ENCODE measurements at places on chromosomes 11 and 22.

- DNase-seq, result no peak
Measured at GRCh38 chr22:45977003-45977411, at the start of gene WNT7B. Gene WNT7B (minus strand): TSS chr22:45977162. CDS start chr22:45976754, 408 bp downstream.

GRCh38 chr11:67493548-67494370 lies 10.9 kb downstream of the AIP start:
- DNase-seq, result no peak

- DNase-seq, result no peak
Measured at GRCh38 chr11:70220136-70220535, 17.0 kb downstream of the FADD start.

DNA sequence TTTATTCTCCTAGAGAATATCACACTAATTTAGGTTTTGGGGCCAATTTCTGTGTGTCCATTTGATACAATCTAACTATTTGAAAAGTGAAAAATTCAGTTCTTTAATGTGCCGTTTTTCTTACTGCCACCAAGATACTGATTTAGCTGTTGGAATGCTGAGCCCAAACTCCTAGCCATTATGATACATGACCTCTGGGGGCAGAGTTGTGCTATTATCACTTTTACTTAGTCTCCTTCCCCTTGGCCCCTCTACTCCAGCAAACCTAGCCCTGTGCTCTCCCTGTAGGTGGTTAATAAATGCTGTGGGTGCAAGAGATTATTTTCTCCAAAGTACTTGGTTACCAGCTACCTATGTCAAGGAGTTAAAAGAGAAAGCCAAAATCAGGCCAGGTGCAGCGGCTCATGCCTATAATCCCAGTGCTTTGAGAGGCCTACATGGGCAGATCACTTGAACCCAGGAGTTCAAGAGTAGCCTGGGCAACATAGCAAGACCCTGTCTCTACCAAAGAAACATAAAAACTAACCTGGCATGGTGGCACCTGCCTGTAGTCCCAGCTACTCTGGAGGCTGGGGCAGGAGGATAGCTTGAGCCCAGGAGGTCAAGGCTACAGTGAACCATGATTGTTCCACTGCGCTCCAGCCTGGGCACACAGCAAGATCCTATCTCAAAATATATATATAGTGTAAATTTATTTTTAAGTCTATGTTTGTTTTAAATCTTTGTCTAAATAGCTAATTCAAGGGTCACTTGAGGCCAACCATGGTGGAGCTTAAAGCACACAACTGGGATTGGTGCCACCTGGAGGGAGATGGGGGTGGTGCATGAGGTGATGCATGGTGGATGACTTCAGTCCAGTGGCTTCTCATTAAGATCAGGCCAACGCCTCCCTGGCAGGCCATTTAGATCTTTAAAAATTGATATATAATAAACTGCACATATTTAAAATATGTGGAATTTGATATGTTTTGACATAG lies 193.2 kb upstream of the PLET1 start:
- no peak for DNase-seq

DNA sequence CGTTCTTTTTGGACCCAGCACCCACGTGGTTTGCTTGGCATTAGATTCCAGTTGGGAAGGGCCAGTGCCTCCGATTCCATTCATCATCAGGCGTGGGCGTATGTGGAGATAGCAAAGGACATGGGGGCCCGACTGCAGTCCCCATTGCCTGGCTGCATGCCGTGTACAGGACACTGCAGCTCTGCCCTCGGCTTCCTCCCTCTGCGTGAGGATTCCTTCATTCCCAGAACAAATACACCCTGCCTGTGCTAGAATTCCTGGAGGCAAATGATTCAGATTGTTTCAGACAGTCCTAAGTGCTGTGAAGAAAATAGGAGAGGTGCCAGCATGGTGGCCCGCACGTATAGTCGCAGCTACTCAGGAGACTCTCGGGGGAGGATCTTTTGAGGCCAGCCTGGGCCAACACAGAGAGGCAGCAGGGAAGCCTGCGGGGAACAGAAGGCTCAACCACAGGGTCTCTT lies 15.4 kb downstream of the DERL3 start:
- DNase-seq, result no peak

- no peak for DNase-seq
Measured at GRCh38 chr22:26321469-26321913, 107.6 kb upstream of the ASPHD2 start.

GRCh38 chr11:85752890-85753581 lies 57.9 kb downstream of the SYTL2 start:
- DNase-seq, result peak; percentile 40

- DNase-seq, result no peak
Measured at GRCh38 chr11:69573761-69574607, 67.0 kb upstream of the CCND1 start.

DNA sequence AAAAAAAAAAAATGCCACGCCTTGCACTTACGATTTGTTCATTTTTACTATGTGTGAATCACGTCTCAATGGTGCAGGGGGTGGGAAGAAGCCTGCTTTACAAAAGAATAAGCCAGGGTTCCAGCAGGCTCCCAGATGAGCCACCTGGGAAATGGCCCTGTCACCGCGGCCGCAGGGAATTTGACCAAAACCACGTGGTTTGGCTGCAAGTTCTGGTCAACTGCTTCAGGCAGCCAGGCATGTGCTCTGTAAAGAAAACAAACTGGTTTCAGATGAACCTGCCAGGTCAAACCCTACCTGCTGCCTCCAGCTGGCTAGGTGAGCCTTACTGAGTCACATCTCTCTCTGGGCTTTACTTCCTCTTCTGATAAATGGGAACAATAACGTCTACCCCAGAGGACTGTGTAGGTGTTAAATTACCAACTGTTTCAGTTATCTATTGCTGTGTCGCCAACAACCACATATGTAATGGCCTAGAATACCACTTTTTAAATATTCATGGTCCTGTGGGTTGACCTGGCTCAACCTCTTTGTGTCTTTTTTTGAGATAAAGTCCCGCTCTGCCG lies 30.5 kb upstream of the GCAT start:
- no peak for DNase-seq

DNA sequence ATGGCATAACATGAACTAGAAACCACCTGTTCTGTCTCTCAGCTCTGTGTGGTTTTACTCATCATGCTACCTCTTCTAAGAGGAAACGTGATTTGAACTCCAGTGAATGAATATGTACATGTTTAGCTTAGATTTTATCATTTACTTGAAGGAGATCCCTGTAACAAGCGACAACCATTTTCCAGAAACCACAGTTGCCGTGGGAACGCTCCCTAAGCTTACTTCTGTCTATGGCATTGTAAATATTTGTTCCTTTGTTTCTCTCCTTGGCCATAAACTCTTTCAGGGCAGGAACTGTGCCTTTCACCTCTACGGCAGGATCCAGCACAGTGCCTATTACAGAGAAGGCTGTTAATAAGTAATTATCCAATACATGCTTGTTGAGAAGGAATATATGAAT lies 17.1 kb upstream of the TPH1 start:
- no peak for DNase-seq

DNA sequence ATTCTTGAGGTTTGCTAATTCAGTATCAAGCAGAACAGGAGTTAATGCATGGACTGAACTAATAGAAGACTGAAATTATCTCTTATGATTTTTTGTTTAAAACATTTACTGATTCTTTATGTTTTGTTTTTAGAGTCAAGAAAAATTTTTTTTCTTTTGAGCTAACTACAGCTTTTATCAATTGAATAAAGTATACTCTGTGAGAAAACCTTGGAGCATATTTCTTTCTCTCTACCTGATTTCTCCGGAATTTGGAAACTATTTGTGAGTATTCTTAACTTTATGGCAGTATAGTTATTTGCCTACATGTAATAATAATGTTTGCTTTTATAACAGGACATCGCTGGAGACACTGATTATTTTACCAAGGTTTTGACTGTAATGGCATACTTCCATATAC lies 18.1 kb upstream of the CRTAM start:
- no peak for DNase-seq

DNA sequence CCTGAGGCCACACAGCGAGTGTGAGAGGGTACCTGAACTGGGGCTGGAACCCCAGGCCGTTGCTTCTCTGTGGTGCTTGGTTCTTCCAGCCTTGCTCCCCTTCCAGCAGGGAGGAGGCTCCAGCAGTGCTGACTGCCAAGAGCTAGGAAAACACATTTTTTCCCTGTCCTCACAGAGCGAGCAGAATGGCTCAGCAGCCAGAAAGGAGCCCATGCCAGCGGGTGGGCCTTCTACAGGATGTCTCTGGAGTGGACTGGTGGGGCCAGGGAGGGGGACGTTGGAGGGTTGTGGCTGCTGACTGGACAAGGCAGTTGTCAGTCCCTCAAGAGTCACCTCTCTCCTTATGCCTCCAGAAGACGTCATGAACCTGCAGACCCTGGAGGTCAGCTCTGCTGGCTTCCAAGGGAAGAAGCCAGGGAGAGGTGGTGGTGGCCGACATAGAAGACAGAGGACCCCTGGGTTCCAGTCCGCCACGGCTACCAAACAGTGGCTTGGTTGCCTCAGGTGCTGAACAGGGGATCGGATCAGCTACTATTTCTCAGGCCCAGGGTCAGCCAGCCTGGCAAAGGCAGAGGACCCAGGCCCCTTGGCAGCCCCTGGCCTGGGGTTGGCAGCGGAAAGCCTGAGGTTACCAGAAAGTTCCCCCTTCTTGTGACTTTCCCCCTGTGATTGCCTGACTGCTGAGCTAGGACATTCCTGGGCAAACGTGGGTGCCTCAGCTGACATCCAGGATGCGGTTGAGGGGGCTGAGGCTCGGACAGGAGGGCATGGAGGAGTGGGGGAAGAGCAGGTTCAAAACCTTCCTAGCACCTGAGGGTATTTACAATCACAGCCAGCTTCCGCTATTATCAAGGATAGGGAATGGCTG lies 3.7 kb downstream of the MAFF start:
- no peak for DNase-seq

GRCh38 chr11:83764643-83765042 lies 478.5 kb upstream of the CCDC90B start:
- no peak for DNase-seq

- no peak for DNase-seq
Measured at GRCh38 chr22:35873426-35873825, 155.2 kb downstream of the RBFOX2 start.

DNA sequence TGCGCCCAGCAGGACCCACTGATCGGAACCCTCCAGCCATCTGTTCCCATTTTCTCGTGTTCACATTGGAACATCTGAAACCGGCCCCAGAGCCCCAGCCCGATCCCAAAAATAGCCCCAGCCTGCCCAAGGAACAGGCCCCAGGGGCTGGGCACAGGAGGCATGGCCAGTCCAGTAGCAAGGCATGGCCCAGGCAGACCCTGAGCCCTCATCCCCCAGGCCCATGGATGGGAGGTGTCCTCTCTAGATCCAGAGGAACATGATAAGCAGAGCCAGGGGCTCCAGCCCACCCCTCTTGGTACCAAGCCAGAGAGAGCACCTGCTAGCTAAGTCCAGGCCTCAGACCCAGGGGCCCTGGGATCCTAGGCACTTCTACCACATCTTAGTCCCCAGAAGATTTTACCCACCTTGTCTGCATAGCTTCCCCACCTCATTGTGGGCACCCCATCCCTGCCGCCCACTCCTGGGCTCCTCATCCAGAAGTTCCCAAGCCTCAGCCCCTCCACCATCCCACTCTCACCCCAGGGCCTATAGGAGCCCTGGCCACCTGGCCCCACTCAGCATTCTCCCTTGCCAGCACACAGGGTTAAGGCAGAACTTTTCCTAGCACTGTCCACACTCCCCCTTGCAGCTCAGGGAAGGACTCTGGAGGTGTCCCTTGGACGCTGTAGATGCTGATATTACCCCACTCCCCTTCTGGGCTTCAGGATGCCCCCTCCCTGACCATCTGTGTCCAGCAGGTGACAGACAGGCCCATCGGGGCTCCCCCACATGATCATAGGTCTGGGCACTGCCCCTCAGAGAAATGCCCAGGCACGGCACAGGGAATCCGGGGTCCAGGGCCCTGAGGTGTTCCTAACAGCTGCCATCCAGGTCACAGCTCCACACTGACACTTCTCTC lies 9.5 kb downstream of the BCL9L start:
- no peak for DNase-seq

- no peak for DNase-seq
Measured at GRCh38 chr11:119529063-119529845, 106.3 kb upstream of the THY1 start.

- DNase-seq, result no peak
Measured at GRCh38 chr11:48011798-48012391, 31.5 kb downstream of the PTPRJ start.

DNA sequence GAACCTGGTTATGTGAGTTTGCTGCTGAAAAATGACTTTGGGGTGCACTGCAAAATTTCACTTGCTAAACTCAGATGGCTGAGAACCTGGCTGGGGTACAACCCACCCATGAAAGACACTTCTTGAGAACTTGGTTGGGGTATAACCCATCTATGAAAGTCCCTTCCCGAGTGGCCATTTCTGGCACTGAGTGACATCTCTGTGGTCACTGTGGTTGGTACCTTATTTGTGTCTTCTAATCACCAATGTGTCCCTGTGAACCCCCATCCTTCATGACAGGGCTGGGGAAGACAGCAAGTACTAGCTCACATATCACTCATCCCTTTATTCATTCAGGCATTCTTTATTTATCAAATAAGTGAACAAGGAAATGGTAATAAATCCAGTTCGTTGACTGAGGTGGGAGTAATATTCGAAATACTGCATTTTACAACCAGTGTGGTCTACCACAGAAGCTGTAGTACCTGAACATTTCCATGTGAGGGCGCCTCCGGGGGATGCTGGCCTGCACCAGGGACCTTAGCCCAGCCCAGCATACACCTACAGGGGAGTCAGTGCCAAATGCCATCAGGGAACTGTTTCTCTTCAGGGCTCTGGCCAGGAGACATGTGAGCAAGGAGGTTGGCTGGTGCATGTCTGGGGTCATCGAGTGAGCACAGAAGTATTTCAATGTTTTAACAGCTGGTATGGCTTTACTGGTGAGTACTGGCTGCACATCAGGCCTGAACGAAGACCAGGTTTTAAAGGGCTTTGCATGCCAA lies 122.1 kb downstream of the CSNK2A3 start:
- no peak for DNase-seq

DNA sequence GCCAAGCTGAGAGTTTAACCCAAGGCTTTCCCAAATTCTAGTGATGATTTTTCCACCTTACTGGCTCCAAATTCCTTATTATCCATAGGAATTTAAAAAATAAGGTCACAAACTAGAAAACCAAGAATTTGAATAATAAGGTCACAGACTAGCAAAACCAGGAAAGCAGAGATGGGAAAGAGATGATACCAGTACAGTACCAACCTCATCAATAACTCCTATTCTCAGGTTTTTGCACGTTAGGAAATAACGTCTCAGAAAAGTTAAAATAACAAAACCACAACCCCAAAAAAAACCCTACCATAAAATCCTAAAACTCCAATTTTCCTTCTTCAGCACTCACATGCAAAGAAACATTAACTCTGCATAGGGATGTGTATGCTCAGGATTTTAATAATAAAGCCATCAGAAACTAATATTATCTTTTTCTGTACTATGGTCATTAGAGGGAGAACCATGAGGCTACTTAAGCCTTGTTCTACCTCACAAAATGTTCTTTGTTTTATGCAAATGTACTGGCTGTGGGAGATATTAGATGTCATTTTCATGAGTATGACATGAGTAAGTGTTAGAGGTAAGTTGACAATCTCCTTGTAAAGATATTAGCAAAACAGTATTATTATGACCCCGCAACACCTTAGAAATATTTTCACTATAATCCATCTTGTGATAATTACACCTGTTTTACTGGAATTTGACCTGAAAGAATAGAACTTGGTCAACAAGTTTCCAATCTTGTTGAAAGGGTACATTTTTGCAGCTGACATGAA lies 16.1 kb upstream of the EED start:
- DNase-seq, result no peak

Measured in stimulated activated CD8-positive, alpha-beta memory T cell treated with anti-CD3 and anti-CD28 coated beads, Interleukin-15, amount 100 ng/mL, for 24 hours (primary cell).